ENCODE measurements at places on chromosomes 3 and 15.

DNA sequence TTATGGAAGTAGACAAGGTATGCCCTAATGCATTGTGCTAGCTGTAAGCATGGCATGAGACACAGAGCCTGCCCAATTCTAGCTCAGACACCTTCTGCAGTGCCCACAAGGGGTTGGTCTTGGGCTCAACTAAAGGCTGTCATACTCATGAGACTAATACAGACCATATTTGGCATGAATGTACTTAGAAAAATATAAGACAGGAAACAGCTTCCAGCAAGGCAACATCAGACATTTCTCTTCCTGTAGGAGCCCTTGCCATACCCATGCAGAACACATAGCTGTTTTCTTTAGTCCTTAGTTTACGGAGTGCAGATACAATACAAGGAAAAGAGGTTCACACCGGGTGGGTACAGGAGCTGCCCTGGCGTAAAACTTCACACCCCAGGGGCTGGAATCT, 30.5 kb upstream of the NR1I2 start:
- no peak for DNase-seq

- no peak for DNase-seq
Observed at GRCh38 chr15:101523560-101523940, 34.0 kb upstream of the PCSK6 start.

- no peak for DNase-seq
Observed at GRCh38 chr3:187720337-187720670, 17.9 kb upstream of the RTP2 start.

DNA sequence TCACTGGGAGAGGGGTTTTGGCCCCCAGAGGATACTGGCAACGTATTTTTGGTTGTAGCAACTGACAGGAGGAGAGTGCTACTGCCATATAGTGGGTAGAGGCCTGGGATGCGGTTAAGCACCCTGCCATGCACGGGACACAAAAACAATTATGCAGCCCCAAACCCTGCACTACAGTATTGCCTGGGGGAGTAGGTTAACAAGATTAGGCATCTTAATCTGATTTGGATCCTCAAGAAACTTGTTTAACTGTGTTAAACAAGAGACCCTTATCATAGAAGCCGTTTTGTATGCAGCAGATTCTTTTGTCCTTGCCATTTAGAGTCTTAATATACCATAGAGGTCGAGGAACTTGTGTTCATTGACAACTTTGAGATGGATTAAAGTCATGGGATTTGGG, 3.4 kb downstream of the PHLDB2 start:
- no peak for DNase-seq

DNA sequence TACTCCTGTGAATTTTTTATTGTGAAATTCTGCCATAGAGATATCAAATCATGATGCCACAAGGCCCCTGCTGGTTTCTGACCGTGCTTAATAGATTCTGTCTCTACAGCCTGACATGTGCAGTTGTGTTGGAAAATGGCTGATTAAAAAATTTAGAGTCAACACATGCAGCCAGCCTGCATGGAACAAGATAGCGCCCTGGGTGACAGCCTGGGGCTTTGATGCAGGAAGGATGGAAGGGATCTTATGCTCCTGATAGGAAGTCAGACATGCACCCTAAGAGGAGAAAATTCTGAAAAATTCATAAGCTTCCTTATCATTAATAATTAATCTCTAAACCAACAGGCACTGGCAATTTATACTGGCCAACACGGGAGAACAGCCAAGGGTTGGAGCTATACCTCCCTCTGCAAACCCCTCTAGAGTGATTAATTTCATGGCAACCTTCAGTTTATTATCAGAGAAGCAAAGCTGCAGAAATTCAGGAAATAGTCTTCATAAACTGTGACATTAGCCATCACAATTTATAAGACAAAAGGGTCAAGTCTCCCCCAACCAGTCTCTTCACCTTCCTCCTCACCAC, 198.4 kb downstream of the CADPS start:
- DNase-seq, result no peak

DNA sequence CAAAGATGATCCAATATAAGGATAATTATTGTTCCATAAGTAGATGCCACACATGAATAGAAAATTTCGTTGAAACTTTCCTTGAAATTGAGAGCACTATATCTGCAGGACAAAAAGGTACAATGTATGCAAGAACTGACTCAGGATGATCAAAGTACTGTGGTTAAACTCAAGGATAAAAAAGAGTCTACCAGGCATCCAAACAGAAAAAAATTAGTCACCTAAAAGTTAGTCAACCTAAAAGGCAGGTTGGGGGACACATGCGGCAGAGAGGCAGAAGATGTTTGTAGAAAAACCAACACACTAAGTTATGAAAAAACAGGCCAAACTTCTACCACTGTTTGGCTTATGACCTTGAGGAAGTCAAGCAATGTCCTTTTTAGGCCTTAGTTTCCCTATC, 68.7 kb downstream of the GSK3B start:
- DNase-seq, result no peak

GRCh38 chr3:5188419-5189221, 1.1 kb downstream of the EDEM1 start:
- DNase-seq, result no peak

DNA sequence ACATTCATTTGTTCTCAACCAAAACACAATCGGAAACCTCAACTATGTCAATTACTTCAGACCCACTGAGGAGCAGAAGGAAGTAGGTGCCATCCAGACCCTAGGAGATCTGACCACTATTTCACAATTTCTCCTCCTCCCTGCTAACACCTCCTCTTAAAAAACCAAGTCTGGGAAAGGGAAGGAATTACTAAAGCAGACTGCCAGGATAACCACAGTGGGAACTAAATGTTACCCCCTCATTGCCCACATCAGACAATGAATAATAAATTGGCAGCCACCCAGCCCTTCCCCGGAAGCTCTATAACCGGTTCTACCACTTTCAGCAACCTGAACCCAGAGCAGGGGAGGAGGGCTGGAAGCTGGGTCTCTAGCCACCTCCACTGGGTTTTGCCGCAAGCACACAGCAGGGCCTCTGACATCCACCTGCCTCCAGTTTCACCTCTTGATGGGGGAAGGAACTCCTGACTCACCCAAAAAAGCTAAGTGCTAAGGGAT, 17.6 kb downstream of the C15orf62 start:
- DNase-seq, result no peak

DNA sequence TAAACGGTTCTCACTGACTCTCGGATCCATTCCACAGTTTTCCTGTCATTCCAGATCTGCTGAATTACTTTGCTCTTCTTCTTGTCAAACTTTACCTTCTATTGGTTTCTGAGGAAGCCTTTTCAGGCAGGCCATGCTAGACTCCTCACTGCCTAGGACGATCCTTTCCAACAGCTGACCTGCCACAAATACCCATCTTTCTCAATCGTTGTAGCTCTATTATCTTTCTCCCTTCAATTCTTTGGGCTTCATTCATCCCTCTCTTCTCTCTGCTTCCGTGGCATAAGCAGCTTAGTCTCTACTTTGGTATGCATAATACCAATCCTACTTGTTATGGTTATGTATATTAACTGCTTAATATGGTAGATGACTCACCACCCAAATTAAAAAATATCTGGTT, 421.8 kb downstream of the NLGN1 start:
- DNase-seq, result no peak

GRCh38 chr3:57169872-57170623, 4.9 kb upstream of the IL17RD start:
- DNase-seq, result peak; percentile 42

DNA sequence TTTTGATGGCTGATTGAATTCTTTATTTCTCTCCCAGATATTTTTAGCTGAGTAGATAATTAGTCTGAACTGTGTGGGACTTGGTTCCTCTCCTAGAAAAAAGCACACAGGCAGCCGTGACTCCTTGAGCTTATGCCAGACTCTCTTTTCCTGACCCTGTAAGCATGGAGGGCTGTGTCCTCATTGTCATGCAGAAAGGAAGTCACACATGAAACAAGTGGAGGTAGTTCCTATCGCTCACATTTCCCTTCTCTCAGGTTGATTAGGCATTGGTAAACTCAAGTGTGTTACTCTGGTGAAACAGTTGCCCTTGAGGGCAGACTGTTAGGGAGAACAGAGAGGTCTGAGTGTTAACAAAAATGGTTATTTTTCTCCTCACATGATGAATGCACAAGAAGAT, 6.3 kb upstream of the RTP4 start:
- no peak for DNase-seq

DNA sequence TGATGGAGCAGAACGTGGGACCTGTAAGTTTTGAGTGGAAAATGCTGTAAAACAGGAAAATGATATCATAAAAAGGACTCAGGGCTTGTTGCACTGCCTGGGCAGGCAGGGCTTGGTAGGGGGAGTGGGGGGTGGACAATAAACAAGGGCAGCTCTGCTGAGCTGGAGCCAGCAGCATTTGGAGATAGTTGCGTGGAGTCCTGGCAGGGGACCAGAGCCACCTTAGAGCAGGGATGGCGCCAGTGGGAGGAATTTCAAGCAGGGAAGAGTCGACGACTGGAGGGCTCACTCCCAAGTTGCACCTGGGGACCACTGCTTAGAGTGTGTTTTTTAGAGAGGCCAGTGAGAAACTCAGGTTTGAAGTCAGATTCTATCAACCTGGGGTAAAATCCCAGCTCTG, 22.7 kb upstream of the FRMD4B start:
- DNase-seq, result no peak

DNA sequence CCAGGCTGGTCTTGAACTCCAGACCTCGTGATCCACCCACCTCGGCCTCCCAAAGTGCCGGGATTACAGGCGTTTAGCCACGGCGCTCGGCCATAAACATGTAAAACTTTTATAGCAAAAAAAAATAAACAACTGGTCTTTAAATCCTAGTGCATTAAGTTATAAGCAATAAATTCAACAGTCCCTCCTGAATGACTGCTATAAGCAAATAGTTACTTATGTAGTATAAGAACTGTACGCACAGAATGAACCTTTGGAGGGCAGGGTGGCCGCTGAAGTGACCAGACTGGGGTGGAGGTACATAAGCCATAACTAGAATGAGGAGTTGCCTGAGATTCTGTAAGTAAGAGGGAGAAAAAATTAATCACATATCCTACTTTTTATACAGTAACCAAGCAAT, 12.6 kb downstream of the CCDC14 start:
- DNase-seq, result no peak

Measured in hematopoietic multipotent progenitor cell treated with erythropoietin and hydrocortisone succinate and interleukin-3 and kit ligand, for 17 days (in vitro differentiated cells).